ENCODE measurements at places on chromosomes 2 and 18.

GRCh38 chr18:21851327-21851961 is 110.9 kb downstream of the MIB1 start:
- no peak for DNase-seq

DNA sequence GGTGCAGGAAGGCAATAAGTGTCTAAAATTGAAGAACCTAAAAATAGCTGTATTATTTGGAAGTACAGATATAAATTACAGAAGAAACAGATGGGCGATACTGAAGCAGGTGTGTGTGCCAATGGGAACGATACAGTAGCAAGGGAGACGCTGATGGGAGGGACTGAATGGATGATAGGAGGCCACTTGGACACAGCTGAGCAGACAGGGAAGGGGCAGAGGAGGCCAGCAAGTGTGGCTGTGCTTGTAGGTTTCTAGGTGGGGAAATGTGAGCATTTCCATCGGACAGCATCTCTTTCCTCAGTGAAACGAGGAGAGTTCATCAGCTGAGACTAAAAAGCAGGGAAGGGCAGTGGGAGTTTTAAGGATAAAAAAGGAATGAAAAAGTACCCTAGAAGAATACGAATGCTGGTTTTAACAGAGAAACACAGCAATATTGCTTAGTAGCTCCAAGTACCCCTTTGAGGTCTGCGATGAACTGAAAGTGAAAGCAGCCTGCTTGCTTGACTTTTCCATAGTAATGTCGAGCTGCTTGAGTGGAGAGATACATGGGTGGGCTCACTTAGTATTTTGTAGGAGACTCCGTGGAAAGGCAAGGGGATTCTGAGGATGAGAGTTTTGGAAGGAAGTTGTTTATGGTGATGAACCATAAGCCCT is 91.7 kb upstream of the EPC2 start:
- no peak for DNase-seq

DNA sequence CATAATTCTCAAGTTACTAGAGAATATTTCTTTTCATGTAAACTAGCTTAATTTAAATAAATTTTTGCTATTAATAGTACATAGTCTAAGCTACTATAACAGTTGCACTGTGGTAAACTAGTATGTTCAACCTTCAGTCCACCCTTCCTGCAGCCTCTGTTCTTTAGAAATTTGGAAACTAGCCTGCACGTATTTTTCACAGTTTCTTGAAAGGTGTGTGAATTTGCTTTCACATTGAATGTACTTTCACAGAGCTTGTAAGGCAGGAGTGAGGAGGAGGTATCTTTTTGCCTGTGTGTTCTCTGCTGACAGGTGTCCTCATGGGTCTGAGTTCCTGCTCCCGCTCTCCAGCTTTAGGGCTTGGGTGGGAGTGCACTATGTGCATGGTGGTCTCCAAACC is 117.5 kb downstream of the ATP9B start:
- no peak for DNase-seq

GRCh38 chr2:9311488-9311887 is 104.9 kb downstream of the ASAP2 start:
- DNase-seq, result no peak

- no peak for DNase-seq
Observed at GRCh38 chr2:198615972-198616371, 811.6 kb downstream of the PLCL1 start.

- DNase-seq, result no peak
Observed at GRCh38 chr18:31206787-31207381, 44.2 kb upstream of the DSC1 start.

DNA sequence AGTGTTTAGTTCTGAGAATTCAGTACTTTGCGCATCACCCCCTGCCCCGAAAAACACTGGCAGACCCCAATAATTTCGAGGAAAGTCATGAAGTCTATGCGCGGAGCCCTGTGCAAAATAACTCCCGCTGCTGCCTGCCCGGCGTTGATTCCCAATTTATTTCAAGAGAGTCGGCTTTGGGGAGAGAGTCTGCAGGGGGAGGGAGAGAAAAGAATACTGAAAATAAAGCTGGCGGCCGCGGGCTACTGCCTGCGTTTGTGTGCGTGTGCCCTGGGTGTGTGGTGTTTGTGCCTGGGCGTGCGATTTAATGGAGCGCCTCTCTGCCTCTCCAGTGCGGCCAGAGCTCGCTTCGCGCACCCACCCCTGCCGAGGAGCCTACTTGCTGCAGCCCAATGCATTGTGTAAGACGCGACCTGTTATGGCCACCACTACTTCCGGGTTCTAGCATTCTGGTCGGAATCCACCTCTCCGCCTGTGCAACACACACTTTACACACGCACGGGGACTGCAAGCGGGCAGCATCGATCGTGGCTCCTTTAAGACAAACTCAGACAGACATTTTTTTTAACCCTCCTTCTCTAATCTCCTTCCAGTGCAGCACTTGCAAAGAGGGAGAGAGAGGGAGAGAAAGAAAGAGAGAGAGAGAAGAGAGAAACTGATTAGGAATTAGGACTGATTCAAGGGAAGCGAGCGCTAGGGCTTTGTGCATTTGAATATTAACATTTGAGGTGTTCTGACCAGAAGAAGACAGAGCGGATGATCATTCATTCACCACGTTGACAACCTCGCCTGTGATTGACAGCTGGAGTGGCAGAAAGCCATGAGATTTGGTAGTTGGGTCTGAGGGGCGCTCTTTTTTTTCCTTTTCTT is at the start of gene MEIS1:
TSS of gene MEIS1 (plus strand) at position 447 of the 870 bp plus-strand sequence. CDS start 732 bp downstream, outside the sequence.
- no peak for DNase-seq

DNA sequence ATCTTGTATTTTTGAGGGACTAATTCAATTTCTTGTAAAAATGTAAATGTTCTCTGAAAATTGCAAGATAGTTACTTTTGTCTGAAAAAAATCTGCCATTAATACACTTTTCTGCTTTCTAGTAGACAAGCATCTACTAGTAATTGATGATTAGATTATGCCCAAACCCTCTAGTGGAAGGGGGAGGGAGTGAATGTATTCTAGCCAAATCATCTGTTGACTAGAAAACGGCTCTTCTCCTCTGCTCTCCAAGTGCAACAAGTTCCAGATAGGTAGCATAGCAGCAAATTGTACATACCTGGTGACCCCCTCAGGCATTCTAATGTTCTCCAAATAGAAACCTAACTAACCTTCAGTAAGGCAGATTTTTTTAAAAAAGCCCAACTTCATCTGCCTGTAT is 58.6 kb downstream of the RELCH start:
- DNase-seq, result no peak

DNA sequence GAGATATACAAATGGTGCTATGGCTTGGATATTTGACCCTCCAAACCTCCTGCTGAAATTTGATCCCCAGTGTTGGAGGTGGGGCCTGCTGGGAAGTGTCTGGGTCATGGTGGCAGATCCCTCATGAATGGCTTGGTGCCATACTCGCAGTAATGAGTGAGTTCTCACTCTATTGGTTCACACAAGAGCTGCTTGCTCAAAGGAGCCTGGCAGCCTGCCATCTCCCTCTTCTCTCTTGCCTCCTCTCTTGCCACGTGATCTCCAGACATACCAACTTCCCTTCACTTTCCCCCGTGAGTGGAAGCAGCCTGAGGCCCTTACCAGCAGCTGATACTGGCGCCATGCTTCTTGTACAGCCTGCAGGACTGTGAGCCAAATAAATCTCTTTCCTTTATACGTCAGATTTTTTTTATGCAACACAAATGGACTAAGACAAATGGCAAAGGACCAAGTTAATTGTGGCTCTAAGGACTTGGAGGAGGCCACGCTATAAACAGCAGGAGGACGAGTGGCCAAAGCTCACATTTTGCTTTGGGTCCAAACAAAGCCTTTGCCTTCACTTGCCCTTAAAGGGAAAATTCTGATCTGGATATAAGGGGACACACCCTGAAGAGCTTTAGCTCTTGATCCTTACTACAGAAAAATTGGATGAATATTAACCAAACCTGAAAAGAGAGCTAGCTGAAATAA is 214.7 kb downstream of the SS18 start:
- DNase-seq, result no peak

DNA sequence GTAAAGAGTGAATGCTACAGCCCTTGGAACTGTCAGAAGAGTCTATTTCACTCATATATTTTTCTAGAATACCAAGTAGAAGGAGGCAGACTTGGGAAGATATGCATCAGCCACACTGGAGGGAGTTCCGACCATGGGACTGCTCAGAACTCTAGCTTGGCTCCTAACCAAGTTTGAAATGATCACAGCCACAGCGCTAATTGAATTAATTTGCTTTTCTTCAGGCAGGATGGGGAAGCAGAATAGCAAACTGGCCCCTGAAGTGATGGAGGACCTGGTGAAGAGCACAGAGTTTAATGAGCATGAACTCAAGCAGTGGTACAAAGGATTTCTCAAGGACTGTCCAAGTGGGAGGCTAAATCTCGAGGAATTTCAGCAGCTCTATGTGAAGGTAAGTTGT is 51.4 kb downstream of the VSNL1 start:
- DNase-seq, result no peak

- peak; percentile 19 for DNase-seq
Observed at GRCh38 chr2:218658671-218659257, 659 bp downstream of the ZNF142 start.

DNA sequence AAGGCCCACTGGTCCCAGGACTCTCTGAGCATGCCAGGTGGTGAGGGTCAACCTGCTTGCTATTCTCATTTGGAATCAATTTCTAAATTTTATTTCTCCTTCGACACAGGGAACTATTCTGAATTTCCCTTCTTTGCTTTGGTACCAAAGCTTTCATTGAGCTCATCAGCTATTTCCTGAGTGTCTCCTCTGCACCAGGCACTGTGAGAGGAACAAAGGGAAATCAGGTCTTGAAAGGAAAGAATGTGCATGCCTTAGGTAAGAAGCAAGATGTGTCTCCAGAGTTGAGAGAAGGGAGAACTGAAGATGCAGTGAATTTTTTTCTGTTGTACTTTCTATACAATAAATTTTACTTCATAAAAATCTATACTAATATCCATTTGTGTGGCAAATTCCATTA is 17.9 kb downstream of the SPATS2L start:
- DNase-seq, result no peak

GRCh38 chr2:6074089-6074643 is 382.0 kb downstream of the SOX11 start:
- no peak for DNase-seq

GRCh38 chr2:204705243-204705932 is 160.1 kb downstream of the PARD3B start:
- no peak for DNase-seq

DNA sequence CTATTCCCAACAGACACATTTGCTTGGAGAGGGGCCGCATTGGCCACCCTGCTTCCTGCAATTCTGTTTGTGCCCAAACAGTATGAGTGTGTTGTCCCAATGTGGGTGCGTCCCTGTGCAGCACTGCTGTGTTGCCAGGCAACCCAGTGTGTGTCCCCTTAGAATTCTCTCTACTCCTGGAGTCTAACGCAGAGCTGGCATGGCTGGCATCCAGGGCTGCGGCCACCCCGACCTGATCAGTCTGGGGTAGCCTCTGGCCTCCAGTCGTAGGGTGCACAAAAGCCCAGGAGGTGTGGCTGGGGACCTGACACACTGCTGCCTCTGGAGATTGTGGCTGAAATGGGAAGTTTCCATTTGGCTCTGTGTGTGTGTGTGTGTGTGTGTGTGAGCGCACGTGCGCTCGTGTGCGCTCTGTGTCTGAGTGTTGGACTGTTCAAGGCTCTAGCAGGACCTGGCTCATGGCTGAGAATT is 48.0 kb downstream of the TEX44 start:
- DNase-seq, result no peak

GRCh38 chr2:26606847-26607190 is 34.3 kb downstream of the CIB4 start:
- DNase-seq, result no peak

GRCh38 chr2:181312515-181312927 is 144.7 kb upstream of the ITGA4 start:
- DNase-seq, result no peak

GRCh38 chr18:41579185-41579584 is 375.8 kb upstream of the PIK3C3 start:
- no peak for DNase-seq

GRCh38 chr2:237660381-237660900 is 33.1 kb downstream of the LRRFIP1 start:
- no peak for DNase-seq

DNA sequence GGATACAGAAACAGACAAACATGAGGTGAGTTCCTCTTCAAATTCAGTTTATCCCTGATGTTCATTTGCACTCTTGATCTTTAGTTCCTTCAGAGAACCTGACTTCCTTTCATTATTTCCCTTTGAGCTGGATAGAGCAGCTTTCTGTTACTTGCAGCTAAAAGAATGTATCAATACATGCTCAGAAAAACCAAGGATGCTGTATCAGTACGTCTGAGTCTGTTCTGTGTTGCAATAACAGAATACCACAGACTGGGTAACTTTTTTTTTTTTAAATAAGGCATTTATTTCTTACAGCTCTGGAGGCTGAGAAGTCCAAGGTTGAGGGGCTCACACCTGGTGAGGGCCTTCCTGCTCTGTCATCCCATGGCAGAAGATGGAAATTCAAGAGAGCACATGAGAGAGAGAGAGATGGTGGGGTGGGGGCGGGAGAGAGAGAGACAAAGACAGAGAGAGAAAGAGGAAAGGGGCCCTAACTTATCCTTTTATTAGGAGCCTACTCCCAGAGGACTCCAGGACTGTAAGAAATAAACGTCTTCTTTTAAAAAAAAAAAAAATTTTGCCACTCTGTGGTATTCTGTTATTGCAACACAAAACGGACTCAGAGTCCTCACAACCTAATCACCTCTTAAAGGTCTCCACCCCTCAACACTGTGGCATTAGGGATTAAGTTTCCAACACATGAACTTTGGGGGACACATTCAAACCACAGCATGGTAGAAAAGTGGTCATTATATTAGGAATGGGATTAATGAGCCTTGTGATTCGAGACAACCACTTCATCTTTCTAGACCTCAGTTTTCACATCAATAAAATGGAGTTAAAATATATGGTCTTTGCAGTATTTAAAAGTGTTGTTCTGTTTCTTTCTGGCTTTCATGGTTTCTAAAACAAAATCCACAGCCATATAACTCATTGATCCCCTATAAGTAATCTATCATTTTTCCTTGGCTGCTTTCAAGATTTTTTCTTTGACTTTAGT is 18.4 kb upstream of the SELENOI start:
- no peak for DNase-seq

DNA sequence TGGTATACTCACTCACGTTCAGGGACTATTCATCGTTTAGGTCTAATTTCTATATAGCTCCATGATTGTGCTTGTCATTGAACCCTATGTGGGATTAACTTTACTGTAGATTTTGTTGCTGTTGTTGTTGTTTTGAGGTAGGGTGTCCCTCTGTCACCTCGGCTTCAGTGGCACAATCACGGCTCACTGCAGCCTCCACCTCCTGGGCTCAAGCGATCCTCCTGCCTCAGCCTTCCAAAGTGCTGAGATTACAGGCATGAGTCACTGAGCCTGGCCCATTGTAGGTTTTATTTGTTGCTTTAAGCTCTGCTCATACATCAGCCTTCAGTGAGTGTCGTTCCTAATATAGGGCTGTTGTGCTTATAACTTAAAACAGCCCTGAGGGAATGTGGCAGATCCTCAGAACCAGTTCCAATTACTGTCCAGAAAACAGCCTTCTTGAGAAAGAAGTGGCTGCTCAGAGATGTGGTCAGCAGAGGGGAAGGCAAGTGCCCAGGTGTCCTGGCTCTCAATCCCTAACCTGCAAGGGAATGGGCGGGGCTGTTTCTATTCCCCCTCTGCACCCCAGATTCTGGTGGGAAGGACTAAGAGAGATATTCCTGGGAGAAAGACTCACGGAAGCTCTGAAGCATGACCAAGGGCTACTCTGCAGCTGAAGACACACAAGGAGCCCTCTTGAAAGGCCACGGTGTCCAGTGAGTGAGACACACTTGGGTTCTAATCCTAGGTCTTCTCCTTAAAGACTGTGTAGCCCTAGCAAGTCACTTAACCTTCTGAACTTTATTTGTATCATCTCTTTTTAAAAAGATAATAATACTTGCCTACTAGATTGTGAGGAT is 79.6 kb upstream of the LCLAT1 start:
- no peak for DNase-seq

GRCh38 chr2:187638840-187639239 is 84.6 kb upstream of the TFPI start:
- no peak for DNase-seq

Measured in T-helper 1 cell (primary cell).